ENCODE measurements at places on chromosomes 16 and 17.

- no peak for DNase-seq
These were observed 286.1 kb downstream of the SNX29 start for GRCh38 chr16:12262454-12263180.

DNA sequence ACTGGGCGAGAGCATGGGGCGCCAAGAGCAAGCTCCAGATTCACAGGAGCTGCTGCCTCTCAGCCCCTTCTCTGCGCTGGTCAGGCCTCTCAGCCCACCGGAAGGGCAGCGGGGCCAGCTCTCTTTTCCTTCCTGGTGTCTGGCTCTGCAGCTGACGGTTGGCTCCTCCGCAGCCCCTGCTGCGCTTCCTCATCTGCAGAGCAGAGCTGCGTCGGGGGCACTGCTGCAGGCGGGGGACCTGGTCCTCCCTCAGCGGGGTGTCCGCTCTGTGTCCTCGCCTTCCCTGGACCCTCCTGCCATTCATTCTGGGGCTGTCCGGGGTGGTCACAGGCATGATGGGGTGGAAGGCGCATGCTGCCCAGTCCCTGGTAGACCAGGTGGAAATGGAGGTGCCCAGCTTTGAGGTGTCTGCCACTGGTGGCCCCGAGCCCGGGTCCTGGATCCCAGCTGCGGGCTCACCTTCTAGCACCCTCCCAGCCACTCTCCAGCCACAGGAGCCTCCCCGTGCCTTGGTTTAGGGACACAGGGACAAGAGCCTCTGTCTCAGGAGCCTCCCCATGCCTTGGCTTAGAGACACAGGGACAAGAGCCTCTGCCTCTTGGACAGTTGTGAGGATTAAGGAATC is 84.8 kb downstream of the IRF8 start:
- DNase-seq, result no peak

DNA sequence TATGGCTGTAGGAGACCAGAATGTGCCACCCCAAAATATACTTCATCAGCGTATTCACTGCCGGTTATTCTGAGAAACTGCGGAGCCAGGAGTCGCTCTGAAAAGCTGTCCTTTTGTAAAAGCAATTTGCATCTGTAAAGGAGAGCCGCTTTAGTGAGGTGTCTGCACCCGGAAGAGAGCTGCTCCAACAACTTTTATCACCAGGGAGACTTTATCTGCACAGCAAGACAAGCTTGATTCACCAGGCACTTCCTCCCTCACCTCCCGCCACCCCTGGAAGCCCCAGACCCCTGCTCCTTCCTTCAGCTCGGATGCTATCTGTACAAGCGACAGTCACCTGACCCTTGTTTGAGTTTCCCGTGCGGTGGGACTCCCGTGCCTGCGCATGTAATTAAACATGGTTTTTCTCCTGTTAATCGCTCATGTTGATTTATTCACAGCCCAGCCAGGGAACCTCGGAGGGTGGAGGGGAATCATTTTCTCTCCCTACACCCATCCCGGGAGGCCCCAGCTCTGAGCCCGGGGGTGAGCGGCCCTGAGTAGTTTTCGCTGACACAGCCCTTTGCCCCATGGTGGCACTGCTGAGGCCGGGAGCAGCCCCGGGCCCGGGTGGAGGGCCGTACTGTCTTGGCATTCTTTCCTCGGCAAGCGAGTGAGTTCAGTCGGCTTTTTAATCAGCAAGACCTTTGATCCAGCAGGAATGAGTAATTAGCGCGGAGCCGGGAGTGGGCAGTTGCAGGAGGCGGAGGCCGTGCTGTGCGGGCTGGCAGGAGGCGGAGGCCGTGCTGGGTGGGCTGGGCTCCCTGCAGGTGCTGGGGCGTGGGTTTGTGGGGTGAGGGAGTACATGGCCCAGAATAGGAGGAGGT is 222.7 kb upstream of the CIBAR2 start:
- no peak for DNase-seq

DNA sequence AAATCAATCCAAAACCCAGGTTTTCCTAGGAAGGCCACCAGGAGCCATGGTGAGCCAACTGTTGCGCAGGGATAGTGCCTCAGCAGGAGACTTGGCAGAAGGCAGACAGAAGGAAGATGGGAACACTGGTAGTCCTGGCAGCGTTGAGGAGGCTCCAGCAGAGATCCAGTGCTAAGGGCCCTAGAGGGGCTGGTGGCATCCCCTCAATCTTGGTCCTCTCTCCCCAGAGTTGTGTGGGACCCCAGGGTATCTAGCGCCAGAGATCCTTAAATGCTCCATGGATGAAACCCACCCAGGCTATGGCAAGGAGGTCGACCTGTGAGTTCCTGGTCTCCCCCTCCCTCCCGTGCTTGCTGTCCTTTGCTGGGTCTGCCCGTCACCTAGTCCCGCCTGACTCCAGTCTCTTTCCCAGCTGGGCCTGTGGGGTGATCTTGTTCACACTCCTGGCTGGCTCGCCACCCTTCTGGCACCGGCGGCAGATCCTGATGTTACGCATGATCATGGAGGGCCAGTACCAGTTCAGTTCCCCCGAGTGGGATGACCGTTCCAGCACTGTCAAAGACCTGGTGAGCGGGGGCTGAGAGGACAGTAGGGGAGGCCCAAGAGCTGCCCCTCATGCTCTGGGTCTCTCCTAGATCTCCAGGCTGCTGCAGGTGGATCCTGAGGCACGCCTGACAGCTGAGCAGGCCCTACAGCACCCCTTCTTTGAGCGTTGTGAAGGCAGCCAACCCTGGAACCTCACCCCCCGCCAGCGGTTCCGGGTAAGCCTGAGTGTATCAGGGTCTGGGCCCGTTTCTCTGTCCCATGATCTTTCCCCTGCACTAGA is 5.7 kb downstream of the CFAP119 start:
- DNase-seq, result no peak

GRCh38 chr17:76562734-76563148 is 22.9 kb downstream of the PRCD start:
- no peak for DNase-seq

DNA sequence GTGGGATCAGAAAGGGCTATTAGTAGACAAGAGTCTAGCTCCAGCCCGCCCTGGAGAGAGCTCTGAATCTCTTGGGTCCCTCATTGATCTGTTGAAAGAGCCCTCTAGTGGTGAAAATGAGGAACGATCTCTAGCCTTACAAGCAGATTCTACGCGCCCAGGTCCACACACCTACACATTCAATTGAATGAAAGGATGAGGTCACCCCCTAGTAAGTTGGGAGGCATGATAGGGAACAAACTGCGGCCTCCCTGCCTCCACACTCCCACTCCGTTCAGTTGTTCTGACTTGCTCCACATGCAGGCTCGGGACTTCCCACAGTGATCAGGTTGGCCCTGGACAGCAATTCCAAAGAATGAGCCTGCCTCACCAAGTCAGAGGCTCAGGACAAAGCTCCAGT is 2.9 kb upstream of the CACNG3 start:
- no peak for DNase-seq

DNA sequence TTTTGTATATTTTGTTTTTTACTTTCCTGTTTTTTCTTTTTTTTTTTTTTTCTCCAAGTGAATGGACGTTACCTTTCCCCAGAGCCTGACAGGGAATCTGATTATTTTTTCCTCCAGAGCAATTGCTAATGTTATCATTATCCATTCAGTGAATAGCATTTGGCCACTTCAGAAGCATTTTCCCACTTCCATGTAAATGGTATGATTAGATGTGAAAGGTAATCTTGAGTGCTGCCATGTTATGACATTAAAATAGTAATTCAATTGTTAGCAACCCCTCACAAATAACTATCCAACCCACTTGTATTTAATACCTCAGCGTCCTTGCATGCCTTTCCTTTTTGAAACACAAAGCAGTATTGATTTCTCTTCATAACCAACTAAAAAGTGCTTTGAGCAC is 1243.8 kb downstream of the CDH8 start:
- DNase-seq, result no peak

DNA sequence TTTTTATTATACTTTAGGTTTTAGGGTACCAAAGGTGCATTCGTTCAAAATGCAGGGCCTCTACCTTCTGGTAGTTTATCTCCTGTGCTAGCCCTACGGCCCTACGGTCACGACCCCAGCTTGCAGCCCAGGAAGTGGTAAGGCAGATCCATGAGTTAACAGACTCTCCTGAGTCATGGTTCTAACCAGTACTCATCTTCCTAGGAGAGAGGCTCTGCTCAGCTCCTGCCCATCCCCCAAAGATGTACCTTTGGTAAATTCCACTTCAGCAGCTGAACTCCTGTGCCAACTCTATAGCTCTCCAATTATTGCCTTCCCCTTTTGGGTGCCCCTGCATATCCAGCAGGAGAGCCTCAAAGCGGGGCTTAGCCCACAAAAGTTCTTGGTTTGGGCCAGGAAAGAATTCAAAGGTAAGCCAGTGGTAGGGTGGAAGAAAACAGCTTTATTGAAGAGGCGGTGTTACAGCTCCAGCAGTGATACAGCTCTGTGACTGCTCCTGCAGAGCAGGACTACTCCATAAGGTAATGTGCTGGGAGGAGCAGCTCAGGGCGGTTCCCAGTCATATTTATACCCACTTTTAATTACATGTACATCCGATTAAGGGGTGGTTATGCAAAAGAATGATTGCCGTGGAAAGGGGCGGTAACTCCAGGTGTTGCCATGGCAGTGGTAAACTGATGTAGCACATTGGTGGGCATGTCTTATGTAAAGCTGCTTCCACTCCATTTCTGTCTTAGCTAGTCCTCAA is 241.4 kb downstream of the PMP22 start:
- no peak for DNase-seq

GRCh38 chr17:48550502-48551213 is 5.7 kb upstream of the HOXB2 start:
- DNase-seq, result no peak

GRCh38 chr17:8482546-8482945 is 46.9 kb downstream of the NDEL1 start:
- DNase-seq, result no peak

- DNase-seq, result no peak
These were observed 25.9 kb downstream of the FAM83G start for GRCh38 chr17:18978655-18979054.

GRCh38 chr17:79406316-79406715 is 204.5 kb downstream of the RBFOX3 start:
- no peak for DNase-seq

DNA sequence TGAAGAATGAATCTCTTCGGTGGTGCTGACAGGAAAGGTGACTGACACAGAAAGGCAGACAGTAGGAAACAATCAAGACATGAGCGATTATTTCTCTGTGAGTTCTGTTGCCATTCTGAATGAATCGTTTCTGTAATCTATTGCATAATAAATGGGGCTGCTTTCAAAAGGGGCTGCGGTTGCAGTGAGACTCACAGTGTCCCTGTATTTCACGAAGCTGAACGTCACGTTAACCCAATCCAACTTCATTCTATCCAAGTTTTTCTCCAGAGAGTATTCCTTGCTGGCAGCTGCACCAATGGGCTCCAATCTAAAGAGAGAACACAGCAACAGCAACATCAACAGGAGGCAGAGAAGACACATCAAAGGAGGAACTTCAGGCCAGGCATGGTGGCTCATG is 75.4 kb downstream of the DNAH3 start:
- DNase-seq, result no peak

DNA sequence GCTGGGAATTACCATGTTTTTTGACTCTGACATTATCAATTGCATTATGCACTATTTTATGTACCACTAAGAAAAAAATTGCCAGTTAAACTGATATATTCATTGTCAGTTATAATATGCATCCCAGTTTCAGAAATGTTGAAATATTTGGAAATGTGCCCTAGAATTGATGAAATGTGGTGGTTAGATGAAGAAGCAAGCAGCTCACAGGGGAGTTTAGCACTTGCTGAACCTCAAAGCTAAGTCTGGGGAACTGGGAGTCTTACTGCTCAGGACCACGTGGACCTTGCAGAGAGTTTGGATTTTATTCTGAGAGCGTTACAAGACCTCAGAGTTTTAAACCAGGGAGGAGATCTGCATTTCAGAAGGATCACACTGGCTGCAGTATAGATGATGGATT is 67.9 kb downstream of the TNRC6C start:
- no peak for DNase-seq

- no peak for DNase-seq
These were observed 9.4 kb downstream of the THRA start for GRCh38 chr17:40072040-40072734.

DNA sequence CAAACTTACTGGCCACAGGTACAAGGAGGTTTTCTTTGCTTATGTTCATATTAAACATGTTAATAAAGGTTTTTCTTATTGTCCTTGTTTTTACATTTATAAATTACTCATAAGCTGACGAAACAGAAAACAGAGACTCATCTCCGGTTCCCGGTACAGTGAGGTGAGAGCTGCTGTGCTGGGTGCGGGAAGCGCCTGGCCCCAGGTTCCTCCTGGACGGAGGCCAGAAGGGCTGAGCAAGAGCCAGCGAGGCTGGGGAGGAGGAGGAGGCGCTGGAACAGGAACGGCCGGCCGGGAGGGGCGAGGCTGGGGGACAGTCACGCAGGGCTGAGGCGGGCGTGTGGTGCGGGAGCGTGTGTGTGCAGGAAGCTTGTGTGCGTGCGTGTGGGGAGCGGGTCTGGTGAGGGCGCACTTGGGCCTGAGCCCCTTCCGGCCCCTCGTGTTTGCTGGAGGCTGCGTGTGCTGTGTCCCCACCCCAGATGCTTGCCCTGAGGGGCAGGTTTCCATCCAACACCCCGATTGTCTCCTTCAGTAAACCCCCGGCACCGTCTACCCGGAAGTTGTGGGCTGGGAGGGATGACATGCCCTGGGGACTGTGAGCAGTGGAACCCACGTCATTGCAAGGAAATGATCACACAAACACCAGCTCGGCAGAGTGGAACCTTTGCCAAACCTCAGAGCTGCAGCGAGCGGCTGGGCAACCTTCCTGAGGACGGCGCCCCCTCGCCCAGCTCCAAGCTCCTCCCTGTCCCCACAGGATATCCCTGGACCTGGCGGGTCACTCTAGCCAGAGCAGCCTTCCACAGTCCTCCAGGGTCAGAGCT is 19.5 kb downstream of the CD7 start:
- DNase-seq, result peak; percentile 91

DNA sequence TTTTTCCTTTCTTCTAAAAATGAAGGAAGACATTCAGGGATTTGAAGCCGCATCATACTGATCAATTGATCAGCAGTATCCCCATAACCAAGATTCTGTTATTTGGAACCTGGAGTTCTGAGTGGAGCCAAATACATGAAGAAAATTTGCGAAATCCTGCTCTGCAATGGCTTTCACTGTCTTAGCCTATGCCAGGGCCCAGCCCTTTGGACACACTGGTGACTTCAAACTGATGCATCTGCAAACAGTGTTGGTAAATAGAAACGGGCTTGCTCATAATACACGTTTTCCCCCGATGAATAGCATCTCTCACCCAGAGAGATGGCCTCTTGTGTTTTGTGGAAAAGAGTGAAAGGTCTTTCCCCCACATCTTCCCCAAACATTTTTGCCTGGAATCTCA is 87.6 kb upstream of the TOX3 start:
- no peak for DNase-seq

- DNase-seq, result no peak
These were observed 85.5 kb upstream of the ZNF750 start for GRCh38 chr17:82925336-82925735.

DNA sequence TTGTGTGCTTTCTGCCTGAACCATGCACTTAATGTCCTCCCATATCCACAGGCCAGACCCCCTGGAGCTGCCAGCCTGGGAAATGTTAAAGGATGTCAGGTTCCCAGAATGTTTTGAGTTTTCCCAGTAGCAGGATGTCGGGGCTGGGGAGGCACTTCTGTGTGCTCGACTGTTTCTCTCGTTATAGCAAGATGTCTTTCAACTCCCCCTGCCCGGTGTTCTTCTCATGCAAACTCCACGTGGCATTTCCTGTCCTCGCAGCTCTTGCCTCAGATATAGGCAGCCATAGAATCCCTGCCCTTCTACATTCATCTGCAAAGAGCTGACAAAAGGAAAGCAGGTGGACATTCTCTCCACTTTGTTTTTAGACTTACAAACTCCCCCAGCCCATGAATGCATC is 457.2 kb upstream of the CDH11 start:
- DNase-seq, result no peak

- DNase-seq, result no peak
These were observed 13.5 kb upstream of the C16orf95 start for GRCh38 chr16:87330646-87331045.
